HEK293T (cell line): ENCODE measurements at places on chromosomes 3 and 15.
A peak's percentile ranks its signal among the peaks of the same experiment; 100 is the strongest.

DNA sequence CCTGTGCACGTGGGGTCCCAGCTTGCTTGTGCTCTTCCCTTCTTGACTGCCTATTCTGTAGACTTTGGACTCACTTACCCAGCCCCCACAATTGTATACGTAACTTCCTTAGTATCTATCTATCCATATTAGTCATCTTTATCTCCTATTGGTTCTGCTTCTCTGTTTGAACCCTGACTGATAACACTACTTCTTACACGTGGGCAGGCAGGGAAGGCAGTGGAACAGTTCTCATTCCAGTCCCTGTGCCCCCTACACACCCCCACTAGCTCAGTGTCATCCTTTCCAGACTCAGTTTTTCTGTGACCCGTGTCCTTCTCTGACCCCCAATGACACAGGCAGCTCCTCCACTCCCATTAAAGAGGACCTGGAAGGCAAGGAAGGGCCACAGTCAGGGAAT is 74.2 kb upstream of the FBN1 start:
- DNase-seq = no peak

DNA sequence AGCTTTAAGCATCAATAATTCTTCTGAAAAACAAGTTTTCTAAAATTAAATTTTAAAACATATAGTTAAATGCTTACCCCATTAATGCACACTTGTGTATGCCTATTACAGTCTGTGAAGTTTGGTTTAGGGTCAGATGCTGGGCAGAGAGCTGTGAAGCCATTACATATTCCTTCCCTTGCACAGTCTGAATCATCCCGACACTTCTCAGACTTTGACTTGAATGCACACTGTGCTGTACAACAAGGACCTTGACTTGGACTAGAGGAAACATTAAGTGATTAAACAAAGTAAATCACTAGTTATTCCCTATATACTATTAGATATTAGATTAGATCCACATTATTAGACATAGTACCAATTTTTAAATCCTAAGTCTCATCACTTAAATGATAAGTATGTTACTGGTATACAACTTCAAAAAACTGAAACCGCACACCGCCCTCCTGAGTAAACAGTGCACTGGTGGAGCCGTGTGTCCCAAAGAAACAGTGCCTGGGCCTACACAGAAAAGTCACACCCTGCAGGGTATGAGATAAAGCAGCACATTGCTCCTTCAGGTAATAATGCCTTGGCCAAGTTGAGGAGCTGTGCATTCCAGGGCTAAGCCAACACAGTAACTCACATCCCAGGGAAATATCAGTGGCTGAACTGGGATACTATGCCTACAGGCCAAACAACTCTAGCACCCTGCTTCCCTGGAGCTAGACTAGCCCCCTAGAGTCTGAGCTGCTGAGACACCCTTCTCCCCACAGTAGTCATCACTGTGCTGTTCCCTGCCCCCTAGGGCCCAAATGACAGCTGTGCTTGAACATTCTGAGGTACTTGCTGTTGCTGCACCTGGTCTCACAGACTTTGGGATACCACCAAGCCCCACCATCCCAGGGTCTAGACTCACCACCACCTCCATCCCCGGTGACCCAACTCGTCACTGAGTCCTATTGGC is 137.5 kb downstream of the ADAM10 start:
- no peak for DNase-seq

GRCh38 chr15:41653760-41654159 is 6.4 kb upstream of the MGA start:
- DNase-seq = no peak

DNA sequence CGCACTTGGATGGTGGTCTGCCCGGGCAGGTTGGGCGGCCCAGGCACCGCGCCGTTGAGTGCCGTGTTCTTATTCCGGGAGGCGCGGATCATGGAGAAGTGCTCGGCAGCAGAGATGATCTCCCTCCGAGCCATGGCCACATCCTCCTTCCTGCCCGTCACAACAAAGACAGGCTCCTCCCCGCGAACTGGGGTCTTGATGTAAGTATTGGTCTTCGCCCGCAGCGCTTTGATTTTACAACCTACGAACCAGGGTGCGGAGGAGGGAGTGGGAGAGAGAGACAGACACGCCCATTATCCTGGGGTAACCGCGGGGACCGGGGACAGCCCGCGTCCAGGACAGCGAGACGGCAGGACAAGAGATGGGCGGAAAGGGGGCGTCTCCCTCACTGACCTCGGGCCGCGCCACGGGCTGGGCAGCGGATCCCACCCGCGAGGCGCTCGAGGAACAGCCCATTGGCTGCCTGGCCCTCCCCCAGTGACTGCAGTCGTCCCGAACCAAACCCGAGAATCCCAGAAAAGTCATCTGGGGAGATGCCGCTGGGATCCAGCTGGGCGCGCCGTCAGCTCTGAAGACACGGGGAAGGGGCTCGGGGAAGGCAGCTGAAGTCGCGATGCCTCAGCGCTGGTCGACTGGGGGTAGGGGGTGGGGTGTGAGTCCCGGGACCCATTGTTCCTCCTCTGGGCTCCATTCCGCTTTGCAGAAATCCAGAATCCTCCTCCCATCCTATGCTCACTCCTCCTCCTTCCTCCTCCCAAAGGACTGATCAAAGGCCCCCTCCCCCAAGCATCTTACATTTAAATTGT is 1.2 kb downstream of the MEX3B start:
- peak; percentile 28 for DNase-seq

DNA sequence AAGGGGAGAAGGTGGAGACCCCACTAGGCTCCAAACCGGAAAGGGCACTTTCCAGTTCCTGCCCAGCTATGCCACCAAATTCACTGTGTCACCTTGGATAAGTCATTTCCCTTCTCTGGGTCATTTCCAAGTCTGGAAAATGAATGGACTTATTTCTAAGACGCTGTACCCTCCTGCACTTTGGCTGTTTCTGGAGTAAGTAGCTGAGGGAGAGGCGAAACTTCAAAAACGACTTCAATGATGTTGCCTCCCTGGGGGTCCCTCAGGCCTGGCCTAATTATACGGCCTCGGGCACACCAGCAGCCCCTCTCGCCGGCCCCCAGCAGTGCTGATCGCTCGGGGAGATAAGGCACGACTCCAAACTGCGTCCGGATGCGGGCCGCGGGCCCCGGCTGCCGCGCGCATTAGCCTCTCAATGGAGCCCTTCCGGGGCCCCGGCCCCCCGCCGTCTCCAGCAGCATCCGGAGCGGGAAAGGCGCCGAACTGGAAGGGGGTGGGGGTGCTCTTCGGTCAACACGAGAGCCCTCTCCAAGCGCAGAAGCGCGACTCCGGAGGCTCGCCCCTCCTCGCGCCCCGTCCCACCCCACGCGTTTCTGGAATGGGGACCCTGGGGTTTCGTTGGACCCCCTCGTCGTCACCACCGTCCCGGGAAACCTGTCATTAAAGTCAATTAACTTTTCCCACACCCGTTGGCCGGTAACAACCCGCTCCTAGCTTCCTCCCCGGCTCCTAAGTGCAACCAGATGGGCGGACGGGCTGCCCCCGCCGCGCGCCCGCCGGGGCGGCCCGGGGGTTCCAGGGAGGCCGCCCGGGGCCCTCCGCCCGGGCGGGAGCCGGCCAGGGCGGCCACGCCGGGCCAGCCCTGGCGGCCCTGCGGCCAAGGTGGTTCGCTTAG is 4.8 kb downstream of the HES1 start:
- peak; percentile 37 for DNase-seq

DNA sequence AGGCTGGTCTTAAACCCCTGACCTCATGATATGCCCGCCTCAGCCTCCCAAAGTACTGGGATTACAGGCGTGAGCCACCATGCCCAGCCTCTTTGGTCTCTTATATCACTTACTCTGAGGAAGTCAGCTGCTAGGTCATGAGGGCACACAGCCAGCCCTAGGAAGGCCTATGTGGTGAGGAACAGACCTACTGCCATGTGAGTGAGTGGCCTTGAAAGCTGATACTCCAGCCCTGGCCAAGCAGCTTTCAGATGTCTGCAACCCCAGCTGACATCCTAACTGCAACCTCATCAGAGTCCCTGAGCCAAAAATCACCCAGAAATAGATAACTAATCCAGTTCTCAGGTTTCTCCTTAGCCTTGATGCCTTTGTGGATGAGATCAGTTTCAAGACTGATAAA is 224.3 kb downstream of the EDEM1 start:
- no peak for DNase-seq

DNA sequence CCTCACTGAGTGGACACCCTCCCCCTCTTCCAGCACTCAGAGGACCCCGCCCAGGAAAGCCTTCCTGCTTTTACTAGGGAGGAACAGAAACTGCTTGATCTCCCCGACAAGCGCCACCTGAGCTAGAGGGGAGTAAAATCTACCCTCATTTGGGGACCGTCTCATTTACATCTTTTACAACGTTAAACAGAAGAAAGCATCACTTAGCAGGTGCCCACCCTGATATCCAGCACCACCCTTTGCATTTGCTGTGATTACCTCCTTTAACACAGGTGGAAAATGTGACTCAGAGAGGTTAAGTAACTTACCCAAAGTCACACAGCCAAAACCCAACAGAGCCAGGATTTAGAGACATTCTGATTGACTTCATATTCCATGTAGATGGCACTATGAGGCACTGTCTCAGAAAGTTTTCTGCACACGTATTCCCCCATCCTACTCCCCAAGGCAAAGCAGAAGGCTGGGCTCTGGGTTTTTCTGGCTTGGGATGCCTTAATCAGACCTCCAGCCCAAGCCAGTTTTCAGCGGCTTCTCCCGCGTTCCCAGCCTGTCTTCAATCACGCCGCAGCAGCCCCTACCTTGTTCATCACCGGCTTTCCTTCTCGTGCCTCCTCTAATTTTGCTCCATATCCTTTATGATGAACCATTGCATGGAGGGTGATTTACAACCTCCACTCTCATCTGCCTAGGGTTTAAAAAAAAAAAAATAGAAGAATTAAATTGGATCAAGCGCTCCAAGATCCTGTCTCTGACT is 314.6 kb upstream of the PROK2 start:
- no peak for DNase-seq

DNA sequence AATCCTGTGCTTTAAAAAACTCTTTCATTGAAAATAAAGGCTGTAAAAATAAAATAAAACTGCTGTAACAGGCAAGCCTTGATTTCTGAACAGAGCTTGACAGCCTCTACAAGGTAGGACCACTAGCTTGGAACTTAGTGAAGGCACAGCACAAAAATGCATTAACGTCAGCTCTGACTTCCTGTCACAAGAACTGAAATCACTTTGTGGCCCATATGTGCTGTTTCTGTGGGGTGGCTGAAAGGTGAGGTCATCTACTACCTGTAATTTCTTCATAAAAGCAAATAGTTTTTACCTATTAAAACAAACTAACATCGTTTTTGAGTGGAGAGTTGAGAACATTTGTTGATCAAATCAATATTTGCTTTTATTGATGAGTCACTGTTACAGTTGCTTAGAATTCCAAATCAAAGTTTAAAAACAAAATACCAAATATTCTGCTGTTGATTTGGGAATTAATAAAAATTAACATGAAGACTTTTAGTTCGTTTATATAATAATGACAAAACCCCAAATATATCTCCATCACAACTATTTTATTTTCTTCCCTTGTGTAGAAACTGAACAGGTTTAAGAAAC is 1034.1 kb downstream of the MCTP2 start:
- no peak for DNase-seq

DNA sequence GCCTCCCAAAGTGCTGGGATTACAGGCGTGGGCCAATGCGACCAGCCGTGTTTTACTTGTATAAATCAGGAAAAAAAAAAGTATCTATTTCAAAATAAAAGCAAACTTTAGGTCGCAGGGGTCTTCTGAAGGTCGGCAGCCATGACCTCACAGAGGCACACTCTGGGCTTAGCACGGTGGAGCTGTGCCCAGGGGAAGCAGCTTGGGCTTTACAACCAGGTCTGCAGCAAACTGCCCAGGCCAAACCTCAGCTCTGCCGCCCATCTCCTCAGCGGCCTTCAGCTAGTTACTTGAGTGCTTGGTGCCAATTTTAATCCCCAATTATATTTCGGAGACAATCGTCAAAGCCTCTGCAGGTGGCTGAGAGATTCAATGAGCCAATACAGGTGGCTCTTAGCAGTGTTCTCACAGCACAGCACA is 30.1 kb downstream of the ZDHHC19 start:
- no peak for DNase-seq

- DNase-seq = no peak
Observed at GRCh38 chr15:76209523-76209922, 101.7 kb downstream of the ETFA start.

- DNase-seq = peak; percentile 57
Observed at GRCh38 chr3:43994657-43995546, 246.8 kb upstream of the TOPAZ1 start.

DNA sequence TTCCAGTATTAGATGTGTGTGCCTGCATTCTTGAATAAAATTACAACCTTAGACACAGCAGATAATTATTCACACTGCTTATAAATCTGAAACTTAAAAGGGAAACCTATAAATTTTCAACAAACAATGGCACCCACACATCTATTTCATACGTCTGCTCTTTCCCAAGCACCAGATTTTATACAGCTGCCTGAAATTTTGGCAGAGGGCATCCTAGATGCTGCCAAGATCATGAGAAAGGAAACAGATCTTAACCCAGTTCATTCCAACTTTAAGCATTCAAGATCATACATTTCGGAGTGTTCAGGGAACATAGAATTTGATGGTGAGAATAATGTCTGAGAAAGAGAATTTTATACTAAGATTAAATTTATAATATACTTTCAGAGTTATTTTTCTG is 53.1 kb downstream of the CLDN1 start:
- DNase-seq = no peak

DNA sequence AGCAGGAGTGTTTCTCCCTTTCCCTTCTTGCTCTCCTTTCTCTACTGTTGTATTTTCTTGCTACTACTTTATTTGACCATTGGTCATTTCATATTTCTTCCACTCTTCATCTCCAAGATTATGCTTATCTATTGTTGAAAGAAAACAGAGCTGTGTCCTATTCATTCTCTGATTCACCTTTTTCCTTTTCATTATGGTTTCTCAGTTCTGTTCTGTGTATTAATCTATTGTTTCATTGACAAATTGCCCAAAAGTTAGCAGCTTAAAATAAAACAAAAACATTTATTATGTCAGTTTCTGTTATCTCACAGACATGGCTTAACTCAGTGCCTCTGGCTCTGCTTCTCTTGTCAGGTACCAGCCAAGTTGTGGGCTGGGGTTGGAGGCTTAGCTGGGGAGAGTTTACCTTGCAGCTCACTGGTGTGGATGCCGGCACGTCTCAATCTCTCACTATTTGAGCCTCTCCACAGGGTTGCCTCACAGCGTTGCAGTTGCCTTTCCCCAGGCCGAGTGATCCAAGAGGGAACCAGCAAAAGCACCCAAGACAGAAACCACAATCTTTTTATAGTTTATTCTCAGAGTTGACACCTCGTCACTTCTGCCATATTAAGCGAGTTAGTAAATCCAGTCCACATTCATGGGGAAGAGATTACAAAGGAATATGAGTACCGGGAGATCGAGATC is 36.9 kb upstream of the FILIP1L start:
- DNase-seq = no peak

GRCh38 chr15:36050899-36051298 is 504.9 kb upstream of the DPH6 start:
- DNase-seq = no peak
